ENCODE measurements at places on chromosomes 6 and 20.

DNA sequence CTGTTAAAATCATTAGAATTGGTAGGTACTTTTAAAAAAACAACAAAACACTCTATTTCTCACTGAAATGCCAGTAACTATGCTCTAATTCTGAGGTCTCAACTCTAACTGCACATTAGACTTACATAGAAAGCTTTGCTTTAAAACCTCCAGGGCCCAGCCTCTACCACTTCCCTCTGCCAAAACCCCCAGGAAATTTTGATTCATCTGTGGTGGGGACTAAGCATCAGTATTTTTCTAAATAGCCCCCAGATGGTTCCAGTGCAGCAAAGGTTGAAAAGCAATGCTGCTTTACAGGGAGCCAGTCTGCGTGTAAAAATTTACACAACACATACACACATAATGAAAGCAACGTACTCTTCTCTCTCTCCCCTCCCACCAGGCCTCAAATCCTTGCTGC, 3.8 kb downstream of the TBC1D32 start:
- DNase-seq: no peak

- no peak for DNase-seq
Measured at GRCh38 chr6:63352069-63352543, 32.3 kb upstream of the LGSN start.

DNA sequence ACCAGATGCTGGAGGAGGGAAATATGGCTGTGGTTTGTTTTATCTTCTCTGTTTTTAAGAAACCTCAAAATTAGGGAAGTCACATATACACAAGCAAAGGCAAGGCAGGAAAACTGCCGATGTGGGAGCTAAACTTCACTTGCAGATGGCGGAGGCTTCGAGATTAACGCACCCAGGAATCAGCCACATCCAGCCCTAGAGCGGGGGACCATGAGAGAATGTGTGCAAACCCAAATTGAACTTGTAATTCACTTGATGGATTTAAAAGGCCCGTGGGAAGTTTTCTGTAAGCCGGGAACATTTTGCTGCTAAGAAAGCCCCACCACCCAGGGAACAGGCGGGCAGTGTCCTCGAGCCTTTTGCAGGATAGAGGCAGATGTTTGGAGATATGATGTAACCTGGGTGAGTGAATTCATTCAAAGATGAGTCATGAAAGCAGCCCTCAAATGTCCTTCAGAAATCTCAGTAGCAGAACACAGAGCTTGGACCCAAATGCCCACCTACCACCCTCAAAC, 39.9 kb downstream of the PREX1 start:
- DNase-seq: no peak

- DNase-seq: no peak
Measured at GRCh38 chr20:34751453-34751852, 47.3 kb downstream of the TP53INP2 start.

DNA sequence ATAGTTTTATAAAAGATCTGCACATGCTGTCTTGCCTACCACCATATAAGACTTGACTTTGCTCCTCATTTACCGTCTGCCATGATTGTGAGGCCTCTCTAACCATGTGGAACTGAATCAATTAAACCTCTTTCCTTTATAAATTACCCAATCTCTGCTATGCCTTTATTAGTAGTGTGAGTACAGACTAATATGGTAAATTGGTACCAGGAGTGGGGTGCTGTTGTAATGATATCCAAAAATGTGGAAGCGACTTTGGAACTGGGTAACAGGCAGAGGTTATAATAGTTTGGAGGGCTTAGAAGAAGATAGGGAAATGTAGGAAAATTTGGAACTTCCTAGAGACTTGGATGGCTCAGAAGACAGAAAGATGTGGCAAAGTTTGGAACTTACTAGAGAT, 64.2 kb upstream of the TFAP2D start:
- DNase-seq: no peak

GRCh38 chr20:18032977-18033892, 24.5 kb downstream of the OVOL2 start:
- no peak for DNase-seq

DNA sequence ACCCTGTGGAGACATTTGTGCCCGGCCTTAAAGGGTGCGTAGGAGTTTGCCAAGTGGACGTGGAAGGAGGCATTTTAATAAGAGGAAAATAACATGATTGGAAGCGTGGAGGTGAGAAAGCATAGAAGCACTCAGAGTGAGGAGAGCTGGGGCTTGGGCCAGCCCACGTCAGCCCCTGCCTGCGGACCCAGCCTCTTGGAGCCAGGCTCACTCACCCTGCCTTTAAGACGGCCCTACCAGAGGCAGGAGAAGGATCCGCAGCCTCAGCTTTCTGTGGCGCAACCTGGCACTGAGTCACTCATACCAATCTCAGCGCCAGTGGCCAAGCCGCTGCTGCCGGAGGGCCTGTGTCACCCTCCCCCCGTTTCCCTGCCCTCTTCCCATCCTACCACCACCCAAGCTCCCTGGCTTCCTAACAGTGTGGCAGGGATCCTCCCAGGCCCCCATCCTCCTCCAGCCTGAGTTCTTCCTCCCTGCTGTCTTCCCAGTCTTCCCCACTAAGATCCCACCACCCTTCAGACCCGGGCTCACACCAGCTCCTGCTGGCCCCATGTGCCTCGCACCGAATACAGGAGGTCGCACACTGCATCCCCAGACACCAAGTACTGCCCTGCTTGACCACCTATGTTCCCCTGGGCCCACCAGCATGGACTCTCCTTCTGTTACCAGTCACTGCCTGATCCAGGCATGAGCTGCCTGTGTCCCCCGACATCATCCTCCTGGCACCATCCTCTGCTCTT, 285.2 kb downstream of the UST start:
- DNase-seq: no peak

DNA sequence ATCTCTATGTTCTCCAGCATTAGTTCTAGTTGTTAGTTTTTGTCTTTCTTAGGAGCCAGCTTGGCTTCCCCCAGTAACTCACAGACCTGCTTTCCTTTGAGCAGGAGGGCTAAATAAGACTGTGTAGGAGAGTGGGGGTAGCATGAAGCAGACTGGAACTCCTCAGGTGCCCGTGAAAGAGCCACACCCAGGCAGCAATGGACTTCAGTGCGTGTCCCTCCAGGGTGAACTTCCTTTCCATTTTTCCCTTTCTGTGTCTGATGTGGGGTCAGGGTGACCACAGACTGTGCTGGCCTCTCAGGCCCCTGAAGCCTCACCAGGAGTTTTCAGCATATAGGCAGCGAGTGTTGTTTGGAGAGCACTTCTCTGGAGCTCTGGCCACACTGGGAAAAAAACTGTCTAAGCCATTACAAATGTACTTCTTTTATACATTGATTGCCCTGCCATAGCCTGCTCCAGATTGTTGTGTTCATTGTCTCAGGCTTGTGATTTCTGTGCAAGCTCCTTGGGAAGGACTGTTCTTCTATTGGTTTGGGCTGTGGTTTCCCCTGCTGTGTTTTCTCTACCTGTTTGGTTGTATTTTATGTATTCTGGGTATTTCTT, 55.7 kb downstream of the SH3BGRL2 start:
- DNase-seq: no peak

DNA sequence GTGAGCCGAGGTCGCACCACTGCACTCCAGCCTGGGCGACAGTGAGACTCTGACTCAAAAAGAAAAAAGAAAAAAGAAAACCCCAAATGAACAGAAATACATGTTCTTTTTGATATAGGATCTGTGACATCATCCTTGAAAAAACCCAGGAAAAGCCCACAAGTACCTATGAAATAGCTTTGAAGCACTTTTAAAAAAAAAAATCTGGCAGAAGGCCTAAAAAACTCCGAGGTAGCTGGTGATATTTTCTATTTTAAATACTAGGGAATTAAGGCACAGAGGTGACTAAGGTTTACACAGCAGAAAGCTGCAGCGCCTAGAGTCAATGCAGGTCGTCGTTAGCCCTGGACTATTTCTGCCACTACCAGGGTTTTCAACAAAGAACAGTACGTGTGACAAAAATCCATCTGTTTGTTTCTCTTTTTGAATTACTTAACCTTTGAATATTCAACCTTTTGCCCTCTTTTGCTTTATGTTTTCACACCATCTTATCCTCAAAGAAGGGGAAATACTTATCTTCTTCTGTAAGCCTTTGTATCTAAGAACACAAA, 39.4 kb upstream of the EEF1A1 start:
- DNase-seq: no peak

GRCh38 chr6:144106206-144106605, 10.8 kb upstream of the SF3B5 start:
- DNase-seq: no peak

Measured in stimulated activated CD8-positive, alpha-beta memory T cell treated with anti-CD3 and anti-CD28 coated beads, Interleukin-7, amount 100 ng/mL, for 48 hours (primary cell).